ENCODE measurements at places on chromosomes 3 and 15.

- DNase-seq, result no peak
These were observed 1.2 kb downstream of the CADPS start for GRCh38 chr3:62873761-62874710.

DNA sequence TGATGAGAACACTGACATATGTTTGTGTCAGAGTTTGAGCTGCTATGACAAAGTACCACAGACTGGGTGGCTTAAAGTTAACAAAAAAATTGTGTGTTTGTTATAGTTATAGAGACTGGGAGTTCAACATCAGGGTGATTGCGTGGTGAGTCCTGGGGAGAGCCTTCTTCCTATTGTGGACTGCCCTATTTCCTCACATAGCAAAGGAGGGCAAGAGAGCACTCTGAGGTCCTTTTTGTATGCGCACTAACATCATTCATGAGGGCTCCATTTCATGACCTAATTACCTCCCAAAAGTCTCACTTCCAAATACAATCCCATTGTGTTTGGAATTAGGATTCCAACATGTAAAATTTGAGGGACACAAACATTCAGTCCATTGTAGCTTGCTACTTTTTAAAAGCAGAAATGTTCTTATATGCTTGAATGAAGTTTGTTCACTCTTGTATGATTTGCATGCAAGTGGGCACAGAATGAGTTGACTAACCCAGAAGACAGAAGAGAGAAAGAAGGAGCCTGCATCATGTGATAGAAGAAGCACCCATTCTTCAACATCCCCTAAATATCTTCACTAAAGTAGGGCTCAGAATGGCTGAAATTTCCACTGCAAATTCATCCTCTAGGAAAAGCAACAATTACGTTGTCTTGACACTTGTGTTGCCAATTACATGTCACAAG lies 18.9 kb upstream of the ALCAM start:
- no peak for DNase-seq

- DNase-seq, result no peak
These were observed 20.9 kb downstream of the ASB7 start for GRCh38 chr15:100623301-100623700.

DNA sequence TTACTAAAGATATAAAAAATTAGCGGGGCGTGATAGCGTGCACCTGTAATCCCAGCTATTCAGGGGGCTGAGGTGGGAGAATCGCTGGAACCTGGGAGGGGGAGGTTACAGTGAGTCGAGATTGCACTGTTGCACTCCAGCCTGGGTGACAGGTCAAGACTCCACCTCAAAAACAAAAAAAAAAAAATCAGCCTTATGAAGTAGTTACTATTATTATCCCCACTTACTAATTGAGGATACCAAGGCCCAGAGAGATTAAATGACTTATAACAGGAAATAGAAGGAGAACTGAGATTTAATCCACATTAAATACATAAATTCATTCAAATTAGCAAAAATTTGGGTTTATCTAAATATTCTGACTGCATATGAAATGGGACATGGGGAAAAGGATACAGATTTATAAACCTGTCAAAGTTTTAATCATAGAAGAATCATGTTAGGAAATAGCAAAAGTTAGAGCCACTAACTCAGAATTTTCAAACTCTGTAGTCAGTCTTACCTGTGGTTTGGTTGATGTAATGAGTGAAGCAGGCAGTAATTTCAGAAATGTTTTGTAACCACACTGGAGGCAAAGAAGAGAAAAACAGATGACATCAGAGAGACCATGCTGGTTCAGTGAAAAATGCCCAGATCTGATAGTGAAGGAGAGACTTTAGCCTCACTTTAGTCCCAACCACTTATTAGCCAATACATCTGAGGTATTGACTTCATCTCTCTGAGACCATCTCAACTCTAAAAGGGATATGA lies 25.0 kb upstream of the ACAP2 start:
- DNase-seq, result no peak

- DNase-seq, result no peak
These were observed 32.4 kb upstream of the GAP43 start for GRCh38 chr3:115590873-115591272.

DNA sequence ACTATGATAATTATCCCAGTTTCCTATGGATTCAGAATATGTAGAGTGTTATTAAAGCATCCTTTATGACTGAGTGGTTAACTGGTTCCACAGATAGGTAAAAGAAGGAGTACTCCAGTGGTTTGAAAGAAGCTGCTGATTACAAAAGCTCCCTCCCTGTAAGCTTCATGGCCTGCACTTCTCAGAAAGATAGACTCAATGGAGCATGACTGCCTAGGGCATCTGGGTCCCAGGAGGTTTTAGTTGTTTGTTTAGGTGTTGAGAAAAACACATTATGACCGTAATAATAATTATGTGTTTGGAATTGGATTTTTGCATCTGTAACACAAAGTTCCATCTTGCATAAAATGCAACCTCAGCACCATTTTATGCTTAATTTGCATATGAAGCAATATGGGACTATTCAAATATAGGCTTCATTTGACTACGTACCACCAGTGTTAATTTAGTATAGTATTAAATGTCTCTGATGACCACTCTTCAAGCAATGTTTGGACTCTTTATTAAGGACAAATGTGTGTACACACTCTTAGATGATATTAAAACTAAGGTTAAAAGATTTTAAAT lies 121.1 kb downstream of the ROBO2 start:
- no peak for DNase-seq

DNA sequence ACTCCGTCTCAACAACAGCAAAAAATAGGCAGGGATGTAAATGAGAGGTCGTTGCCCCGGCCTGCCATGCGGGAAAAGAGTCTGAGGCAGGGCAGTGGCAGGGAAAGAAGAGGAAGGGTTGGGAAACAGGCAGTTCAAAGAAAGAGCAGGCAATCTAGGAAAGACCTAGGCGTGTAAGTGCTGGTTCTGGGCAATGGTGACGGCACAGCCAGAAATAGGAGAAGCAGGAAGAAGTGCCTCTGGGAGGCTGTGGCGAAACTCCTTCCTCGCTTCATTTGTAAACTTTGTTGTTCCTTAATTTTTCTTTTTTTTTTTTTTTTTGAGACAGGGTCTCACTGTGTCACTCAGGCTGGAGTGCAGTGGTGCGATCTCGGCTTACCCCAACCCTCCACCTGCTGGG lies 4.3 kb downstream of the SLC51A start:
- DNase-seq, result no peak

DNA sequence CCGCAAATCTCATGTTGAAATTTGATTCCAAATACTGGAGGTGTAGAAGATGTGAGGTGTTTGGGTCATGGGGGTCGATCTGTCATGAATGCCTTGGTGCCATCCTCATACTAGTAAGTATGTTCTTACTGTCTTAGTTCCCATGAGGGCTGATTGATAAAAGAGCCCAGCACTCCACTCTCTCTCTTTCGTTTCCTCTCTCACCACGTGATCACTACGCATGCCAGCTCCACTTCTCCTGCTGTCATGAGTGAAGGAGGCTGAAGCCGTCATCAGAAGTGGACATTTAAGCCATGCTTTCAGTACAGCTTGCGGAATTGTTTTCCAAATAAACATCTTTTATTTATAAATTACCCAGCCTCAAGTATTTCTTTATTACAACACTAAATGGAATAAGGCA lies 6.1 kb downstream of the OR5H15 start:
- DNase-seq, result no peak

DNA sequence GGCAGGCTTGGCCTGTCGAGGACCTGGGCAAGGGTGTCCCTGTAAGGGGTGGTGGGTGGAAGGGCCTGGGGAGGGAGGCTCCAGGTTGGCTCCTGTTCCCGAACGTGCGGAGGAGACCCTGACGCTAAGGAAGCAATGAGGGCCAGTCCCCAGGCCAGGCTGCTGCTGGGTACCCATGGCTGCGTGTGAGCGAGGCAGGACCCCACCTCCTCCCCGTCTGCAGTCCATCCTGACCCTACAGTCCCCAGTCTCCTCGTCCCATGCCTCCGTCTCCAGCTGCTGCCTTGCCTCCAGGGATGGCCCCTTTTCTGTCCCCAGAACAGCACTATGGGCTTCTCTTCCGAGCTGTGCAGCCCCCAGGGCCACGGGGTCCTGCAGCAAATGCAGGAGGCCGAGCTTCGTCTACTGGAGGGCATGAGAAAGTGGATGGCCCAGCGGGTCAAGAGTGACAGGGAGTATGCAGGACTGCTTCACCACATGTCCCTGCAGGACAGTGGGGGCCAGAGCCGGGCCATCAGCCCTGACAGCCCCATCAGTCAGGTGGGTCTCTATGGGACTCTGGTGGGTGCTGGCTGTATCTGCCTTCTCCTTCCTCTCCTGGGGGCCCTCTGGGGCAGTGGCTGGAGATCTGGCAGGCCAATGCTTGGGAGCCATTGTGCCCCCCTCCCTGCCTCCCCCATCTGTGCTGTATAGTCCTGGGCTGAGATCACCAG lies 571 bp downstream of the FES start:
- no peak for DNase-seq

DNA sequence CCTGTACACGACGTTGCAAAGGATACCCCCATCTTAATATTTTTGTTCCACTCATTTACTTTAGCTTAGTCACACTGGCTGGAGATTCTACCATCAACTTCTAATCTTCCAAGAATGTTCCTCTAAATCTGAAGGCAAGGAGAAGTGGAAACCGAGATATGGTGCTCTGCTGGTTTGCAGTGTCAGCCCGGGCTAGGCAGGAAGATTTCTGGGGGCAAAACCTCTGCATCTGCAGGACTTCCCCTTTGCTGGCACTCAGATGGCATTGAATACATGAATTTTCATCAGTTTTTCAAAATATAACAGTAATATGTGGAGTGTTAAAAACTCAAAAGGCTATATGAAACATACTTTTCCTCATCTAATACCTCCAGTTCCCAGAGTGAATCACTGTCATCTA lies 240.4 kb downstream of the RPLP1 start:
- DNase-seq, result no peak

- DNase-seq, result no peak
These were observed 102.0 kb upstream of the IGSF10 start for GRCh38 chr3:151562891-151563290.

GRCh38 chr3:41175365-41175764 lies 23.9 kb upstream of the CTNNB1 start:
- no peak for DNase-seq

GRCh38 chr15:70316059-70316600 lies 218.4 kb upstream of the TLE3 start:
- no peak for DNase-seq

GRCh38 chr15:93200081-93200836 lies 111.2 kb upstream of the RGMA start:
- DNase-seq, result no peak

DNA sequence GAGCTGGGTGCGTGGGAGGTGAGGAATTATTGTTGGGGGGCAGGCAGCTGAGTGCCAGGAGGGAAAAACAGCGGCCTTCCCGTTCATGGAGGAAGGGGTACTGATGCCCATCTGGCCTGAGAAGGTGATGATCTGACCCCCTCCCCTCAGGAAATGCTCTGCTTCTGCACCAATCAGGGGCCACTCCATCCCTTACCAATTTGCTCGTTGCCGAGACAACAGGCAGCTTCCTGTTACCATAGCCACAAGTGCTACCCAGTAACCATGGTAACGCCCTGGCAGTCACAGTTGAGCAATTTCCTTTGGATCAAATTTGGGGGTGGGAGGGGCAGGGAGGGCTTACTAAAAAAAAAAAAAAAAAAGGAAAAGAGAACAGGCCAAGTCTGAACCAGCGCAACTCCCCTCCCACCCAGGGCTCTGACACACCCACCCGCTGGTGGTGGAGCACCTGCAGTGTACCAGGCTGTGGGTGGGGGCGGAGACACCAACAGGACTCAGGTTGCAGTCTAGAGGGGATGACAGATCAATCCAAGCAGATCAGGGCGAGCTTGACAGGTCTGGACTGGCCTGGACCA lies 13.7 kb downstream of the CELF6 start:
- DNase-seq, result no peak

DNA sequence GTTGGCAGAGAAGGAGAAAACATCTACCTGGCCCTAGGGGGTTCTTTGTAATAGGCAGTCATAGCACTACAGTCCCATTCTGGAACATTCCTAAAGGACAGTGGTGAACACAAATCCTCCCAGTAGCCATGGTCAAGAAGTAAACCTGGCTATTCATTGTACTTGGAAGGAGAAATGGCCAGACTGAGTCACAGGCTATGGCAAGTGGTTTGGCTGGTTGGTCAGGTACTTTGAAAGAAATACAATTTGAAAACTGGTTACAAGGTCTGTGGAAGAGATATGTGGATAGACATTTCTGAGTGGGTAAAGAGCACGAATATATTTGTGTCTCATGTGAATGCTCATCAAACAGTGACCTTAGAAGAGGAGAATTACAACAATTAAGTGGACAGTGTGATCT lies 33.0 kb upstream of the FAN1 start:
- DNase-seq, result no peak

DNA sequence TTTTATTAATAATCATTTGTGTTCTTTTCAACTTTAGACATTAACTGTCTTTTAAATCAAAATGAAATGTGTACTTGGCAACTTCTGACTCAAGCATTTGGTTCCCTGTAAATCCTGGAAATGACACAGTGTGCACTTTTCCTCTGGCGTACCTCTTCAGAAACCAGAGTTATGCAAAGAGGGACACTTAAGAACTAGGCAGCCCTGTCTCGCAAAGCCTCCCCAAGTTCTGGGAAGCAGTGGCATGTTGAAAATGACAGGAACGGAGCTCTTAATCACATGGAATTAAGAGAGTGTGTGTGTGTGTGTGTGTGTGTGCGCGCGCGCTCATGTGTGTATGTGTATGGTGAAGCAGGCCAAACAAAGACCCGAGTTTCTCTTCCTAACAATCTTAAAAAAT lies 707.4 kb downstream of the MECOM start:
- DNase-seq, result no peak

GRCh38 chr3:73465926-73466325 lies 158.8 kb downstream of the PDZRN3 start:
- DNase-seq, result no peak

GRCh38 chr3:176219970-176220369 lies 977.3 kb downstream of the TBL1XR1 start:
- no peak for DNase-seq
